ENCODE measurements at places on chromosomes 5 and 9.

- DNase-seq = no peak
Measured at GRCh38 chr5:59067956-59068656, 485.2 kb downstream of the RAB3C start.

DNA sequence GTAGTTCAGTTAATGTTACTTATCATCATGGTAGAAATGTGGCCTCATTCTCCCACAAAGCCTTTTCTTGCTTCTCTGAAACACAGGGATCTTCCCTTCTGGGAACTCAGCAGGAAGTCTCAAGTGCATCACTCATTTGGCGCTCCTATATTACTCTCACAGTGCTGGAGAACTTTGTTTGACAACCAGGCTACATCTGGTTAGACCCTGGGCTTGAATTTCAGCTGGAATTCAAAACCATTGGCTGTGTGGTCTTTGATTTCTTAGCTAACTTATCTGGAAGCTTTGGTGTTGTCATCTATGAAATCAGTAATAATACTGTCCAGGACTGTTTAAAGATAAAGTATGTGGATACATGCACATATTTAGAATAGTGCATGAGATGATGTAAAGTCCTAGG is 1777.1 kb downstream of the MAT2B start:
- no peak for DNase-seq

- no peak for DNase-seq
Measured at GRCh38 chr9:84557751-84558150, 111.8 kb upstream of the NTRK2 start.

GRCh38 chr9:28678097-28678496 is 1104.8 kb upstream of the C9orf72 start:
- DNase-seq = no peak

DNA sequence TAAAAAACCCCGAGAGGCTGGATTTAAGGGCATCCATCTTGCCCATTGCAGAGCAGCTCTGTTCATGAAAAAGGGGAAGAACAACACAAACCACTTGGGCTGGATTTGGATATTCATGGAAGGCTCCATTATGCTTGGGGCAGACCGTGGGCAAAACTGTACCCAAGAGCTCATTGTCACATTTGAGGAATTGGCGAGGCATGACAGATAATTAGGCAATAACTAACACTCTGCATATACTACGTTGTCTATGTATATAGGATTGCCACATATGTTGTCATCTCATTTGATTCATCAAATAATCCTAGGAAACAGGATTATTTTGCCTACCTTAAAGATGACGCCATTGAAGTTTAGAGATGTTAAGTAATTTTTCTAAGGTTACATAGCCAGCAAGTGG is 255.4 kb downstream of the SMARCA2 start:
- DNase-seq = no peak

- no peak for DNase-seq
Measured at GRCh38 chr5:112738191-112738560, 491 bp downstream of the APC start.

DNA sequence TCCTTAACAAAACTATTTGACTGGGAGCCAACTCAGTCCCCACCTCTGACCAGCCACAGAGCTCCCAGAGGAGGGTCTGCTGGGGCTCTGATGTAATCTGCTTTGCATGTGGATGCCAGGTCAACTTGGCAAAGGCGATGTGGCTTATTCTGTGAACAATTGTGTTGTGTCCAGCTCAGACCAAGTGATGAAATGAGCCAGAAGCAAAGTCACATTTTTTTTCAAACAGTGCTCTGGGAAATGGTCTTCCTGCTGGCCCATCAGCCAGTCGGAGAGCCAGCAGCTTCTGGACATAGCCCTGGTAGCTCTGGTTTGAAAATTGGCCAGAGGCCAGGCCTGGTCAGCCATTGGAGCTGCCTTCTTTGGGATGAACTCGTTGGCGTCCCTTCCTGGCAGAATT is 86.5 kb downstream of the ANGPTL2 start:
- no peak for DNase-seq

DNA sequence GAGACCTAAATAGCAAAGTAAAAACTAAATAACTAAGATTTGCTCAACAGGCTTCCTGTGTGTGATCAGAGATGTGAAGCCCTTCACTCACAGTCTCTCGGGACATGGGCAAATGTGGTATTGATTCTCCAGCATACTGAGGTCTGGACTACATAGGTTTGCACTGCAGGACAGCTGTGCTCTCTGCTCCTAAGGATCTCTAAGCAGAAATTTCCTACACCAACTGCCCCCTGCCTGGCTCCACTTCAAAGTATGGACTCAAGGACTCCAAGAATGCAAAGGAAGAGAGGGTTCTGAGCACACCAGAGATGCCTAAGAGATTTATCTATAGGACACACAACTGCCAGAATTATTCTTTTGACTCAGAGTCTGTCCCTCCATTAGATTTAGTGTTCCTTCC is 487.2 kb downstream of the SEMA5A start:
- DNase-seq = no peak

DNA sequence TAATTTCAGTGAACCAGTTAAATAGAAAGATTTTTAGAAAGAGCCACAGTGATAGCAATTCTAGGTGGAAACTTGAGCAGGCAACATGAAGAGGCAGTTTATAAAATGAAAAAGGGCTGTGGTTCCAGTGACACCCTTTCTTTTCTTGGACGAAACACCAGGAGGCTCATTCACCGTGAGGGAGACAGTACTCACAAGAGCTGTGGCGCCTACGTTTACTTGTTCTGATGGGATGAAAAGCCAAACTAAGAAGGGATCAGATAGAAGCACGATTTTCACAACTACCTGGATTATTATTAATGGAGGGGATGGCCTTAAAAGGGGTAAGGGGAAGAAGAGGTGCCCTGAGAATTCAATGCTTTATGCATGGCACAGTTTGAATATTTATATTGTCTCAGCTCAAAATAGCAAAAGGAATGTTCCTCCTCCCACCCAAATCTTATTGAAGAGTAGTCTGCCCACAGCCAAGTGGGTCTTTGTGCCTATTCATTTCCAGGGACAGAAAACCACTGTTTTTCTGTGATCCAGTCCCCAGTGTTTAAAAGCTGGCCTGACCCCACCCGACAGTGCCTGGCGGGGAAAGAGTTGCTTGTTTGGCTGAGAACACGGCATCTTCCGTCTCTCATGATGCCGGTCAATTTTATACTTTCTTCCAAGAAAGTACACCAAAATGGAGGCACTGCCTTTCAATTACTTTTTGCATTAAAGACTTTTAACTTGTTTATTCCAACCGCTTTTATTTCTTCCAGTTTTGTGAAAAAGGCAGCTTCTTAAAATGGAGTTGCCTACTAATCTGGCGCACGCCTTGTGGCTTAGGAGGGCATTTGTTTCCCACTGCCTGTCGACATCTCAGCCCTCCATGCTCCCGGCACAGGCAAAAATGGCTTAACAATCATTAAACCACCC is 51.9 kb downstream of the HABP4 start:
- no peak for DNase-seq

DNA sequence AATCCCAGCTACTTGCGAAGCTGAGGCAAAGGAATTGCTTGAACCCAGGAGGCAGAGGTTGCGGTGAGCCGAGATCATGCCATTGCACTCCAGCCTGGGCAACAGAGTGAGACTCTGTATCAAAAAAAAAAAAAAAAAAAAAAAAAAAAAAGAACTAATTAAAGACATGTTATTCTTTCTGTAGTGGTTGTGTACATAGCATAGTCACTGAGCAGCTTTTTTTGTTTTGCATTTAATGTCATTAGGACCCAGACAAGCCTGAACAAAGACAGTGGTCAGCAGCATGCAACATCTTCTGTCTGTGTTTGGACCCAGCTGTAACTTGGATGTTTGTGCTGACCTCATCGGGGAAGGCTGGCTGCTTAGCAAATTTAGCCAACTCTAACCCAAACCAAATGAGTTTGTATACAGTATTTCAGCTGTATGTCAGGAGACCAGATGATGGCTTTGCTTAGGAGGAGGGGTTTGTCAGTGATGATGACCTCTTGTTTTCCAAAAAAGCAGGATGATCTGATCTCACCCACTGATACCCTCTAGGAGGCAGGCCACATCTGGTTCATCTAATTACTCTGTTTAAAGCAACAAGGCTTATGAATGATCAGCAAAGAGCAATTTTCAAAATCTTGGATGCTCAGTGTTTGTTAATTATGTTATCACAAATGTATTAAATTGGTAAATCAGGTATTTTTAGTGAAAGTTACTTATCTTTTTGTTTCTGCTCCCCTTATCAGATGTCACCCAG is 39.5 kb downstream of the SNCAIP start:
- no peak for DNase-seq

DNA sequence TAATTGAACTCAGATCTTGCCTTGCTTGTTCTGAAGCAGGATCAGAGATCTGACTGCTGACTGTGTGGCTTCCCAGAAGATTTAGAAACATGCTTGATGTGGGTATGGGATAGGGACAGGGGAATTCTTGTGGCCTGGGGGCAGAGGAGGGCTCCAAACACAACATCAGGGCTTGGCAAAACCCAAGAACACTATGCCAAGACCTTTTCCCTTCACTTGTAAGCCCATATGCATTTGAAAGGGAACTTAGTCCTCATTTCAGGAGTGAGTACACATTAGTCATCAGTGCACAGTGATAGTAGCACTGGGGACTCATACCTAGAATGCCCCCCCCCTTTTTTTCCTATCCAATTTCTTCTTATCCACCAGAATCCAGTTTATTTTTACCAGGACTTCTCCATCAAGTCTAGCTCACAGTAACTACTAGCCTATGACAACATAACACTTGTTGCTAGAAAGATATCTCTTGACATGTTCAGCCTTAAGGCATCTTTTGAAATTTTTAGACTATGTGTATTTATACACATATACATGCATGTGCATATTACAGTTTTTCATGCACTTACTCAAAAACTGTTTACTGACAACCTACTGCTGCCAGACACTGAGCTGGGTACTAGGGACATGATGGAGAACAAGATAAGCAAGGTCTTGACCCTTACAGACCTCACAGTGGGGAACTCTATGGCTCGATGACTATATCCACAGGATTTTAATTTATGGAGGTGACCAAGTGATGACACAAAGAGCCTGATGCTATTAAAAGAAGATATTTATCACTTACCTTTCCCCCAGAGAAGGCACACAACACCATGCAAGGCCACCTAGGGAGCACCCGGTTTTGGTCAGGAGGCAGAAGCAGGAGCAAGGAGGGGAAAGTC is 158.3 kb upstream of the MAP3K1 start:
- DNase-seq = no peak

DNA sequence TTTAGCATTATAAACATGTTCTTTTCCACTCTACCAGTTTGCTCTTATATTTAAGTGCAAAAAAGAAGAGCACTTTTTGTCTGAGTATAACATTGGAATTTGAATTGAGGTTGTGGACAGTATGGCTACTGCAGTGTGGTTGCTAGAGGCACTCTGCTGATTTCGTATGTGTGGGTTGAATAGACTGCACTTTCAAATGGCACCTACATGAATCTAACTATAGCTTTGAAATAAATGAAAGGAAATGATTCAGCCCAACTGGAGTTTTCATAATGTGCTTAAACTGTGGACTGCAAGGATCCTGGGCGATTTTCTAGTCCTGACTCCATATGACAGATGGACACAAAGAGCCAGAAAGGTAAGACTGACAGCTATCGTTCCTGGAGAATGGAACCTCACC is 657.6 kb upstream of the RIOK2 start:
- no peak for DNase-seq

DNA sequence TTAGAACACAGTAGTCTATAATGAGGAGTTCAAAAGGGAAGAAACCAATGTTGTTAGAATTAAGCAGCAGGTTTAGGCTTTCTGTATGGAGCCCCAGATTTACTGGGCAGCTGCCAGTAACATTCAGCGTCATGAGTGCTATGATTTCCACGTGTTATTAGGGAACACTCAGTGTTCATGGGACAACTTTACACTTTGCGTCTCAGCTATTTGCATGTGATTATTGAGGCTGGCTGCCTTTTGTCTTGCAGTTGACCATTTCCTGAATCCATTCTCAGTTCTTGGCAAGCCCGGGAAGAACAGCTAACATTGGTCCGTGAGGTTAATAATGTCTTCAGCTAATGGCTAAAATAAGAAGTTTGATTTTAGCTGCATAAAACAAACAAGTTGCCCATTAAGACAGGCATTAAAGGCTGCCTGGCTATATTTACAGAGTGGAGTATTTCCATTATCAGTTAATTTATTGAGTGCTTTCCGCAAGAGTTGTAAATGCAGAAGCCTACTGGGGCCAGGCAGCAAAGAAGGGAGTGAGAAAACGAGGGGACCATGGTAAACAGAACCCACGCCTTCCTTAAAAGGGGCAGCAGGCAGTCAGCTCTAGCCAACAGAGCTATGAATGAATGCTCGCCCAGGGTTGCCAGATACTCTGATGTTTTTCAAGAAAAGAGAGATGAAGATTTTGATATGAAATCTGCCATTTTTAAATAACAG is 120.9 kb downstream of the PIP5K1B start:
- no peak for DNase-seq

All from right kidney (tissue), 9 donors.